Stimulated activated CD4-positive, alpha-beta T cell treated with anti-CD3 and anti-CD28 coated beads, Interleukin-15, amount 100 ng/mL, for 48 hours (primary cell): ENCODE measurements at places on chromosomes 3 and 15.

GRCh38 chr3:17753632-17753992 lies 11.2 kb upstream of the TBC1D5 start:
- DNase-seq = no peak

- no peak for DNase-seq
Measured at GRCh38 chr3:153783741-153784480, 337.3 kb upstream of the ARHGEF26 start.

- no peak for DNase-seq
Measured at GRCh38 chr3:138902171-138902570, 44.8 kb downstream of the FOXL2 start.

DNA sequence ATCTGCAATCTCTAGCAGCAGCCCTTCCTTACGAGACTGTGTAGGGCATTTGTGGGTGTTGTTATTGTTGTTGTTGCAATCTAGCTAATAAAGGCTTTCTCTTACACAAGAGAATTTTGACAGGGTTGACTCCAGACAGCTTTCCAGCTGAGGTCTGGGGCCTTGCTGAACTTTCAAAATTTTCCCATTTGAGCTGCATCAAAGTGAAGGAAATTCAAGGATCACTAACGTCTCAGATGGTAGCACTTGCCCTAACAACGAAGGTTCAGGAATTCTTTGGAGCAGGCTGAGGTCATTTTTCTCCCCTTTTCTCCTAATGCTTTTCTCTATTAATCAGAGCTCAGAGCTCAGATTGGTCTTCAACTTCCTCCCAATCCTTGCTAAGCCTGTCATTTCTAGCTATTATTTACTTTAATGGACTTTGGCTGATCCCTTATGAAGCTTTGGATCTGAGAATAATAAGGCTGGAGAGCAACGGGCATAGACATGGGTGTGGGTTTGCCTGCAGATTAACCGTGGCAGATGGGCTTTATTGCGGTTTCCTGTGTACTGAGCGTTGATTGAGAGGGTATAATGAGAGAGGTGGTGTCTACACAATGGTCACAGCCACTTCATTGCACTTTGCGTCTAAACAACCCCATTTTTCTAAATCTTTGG lies 614.0 kb upstream of the AGTR1 start:
- no peak for DNase-seq

- DNase-seq = no peak
Measured at GRCh38 chr3:160719710-160720109, 36.3 kb upstream of the PPM1L start.

DNA sequence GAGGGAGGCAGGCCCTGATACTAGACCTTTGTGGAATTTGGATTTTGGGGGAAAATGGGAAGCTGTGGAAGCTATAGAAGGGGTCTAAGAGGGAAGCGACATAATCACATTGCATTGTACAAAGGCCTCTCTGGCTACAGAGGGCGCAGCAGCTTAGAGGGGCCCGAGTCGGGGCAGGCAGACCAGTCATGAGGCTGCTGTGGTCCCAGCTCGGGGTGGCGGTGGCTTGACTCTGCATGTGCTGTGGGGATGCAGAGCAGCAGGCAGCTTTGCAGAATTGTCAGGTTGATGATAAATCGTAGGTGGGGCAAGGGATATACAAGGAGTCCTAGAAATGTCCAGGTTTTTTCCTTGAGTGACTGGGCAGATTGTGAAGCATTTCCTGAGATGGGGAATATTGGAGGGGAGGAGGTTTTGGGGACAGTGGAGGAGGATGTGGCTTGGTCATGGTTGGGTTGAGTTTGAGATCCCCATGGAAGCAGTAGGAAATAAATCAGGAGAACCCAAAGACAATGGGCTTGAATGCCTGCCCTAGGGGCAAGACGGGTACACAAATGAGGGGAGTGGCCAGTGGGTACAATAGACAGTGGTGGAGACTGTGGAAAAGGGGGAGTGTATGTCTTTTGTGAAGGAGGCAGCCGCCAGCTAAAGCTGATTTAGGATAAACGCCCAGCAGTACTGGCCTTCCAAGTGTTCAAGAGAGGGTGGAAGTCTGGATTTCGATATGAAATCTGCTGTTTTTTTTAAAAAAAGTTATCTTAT lies 94.1 kb downstream of the HMG20A start:
- no peak for DNase-seq

GRCh38 chr3:50644561-50644960 lies 27.6 kb downstream of the MAPKAPK3 start:
- DNase-seq = no peak

DNA sequence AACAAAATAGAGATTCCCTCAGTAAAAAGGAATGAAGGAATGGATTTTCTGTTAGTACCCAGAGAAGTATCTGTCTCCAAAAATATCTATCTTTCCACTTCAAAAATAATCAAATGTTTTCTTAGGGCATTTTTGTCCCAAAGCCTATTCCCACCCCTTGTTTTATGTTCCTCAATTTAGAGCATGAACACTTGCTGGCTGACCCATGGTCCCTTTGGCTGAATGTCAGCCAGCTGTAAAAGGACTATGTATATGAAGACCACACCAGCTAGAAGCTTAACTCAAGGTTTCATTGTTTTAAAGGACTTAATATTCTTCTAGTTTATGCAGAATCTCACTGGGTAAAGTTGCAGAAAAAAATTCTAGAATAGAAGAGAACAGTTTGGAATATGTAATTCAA lies 931.2 kb downstream of the MCTP2 start:
- no peak for DNase-seq

GRCh38 chr3:52555056-52555455 lies 18.7 kb downstream of the UQCC5 start:
- no peak for DNase-seq

GRCh38 chr15:90762109-90762508 lies 45.0 kb downstream of the BLM start:
- no peak for DNase-seq

DNA sequence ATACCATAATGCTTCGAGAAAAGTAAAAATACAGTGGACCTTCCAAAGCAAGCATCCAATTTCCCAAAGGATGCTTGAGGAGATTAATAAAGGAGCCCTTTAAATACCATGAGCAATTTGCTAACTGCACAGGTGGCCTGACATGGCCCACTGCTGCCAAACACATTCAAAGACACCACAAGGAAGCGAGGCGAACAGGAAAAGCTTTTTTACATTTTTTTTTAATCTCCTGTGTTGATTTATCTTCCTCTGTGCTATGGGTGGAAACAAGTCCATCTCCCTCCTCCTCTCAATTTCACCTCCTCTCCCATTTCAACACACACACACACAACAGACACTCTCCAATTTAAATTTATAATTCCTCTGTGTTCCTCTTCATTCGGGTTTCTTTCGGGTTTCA lies 243.4 kb downstream of the IGSF11 start:
- DNase-seq = no peak

DNA sequence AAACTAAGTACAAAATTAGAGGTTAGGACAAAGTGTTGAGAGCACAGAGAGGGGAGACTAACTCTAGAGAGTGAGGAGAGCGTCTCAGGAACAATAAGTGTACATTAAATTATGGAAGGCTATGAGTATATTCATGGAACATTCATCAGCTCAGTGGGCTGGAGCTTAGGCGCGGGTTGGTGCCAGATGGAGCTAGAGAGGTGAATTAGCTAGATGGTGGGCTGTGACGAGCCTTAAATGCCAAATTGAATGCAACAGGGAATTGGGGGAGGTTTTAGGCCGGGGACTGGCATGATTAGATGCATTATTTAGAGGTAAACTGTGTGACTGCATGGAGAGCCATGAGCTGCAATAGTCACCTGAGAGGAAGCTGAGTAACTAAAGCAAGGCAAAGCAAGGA lies 97.1 kb downstream of the TMEM108 start:
- DNase-seq = no peak

GRCh38 chr3:116230431-116231020 lies 214.8 kb downstream of the LSAMP start:
- DNase-seq = no peak

GRCh38 chr15:77024273-77025082 lies 29.6 kb downstream of the PSTPIP1 start:
- no peak for DNase-seq

DNA sequence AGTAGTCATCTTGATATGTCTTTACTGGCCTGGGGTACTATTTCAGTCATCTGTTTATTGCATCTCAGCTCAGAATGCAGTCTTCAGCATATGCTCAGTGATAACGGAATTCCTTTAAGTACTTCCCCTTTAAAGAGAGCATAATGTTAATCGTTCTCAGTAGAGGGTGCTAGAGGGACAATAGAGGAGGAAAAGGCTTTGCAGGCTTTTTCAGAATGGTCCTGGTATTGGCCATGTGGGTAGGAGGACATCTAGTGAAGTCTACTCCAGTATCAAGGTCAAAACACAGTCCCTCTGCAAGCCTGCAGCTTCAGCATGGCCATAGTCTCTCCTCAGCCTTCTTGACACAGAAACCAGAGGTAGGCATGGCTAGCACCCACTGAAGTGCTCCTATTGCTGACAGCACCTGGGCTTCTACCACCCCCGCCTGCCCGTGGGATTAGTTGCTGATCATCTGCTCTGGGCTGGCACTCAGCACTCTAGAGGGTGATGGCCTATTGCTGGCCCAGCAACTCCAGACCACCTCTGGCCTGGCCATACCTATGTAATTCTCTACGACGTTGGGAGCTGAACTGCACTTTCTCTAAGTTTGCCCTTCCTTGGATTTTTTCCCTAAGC lies 65.4 kb downstream of the KCNH8 start:
- DNase-seq = no peak

DNA sequence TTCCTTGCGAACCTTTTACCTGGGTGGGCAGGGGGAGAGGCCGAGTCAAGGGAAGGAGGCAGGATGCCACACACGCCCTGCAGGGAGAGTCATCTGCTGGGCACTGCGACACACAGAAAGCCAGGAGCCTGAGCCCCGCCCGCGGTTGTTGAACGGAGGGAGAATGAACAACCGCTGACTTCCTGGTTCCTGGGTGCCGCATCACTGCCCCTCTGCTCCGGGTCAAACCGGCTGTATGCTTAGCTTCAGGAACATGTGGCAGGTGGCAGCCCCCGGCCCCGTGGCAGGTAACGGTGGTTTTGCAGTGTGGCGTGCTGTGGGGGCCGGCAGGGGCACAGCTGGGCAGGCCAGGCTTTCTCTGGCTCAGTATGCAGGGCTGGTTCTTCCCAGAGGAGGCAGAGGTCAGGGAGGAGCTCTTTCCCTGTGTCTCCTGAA lies 33.4 kb downstream of the APBA2 start:
- peak; percentile 30 for DNase-seq

DNA sequence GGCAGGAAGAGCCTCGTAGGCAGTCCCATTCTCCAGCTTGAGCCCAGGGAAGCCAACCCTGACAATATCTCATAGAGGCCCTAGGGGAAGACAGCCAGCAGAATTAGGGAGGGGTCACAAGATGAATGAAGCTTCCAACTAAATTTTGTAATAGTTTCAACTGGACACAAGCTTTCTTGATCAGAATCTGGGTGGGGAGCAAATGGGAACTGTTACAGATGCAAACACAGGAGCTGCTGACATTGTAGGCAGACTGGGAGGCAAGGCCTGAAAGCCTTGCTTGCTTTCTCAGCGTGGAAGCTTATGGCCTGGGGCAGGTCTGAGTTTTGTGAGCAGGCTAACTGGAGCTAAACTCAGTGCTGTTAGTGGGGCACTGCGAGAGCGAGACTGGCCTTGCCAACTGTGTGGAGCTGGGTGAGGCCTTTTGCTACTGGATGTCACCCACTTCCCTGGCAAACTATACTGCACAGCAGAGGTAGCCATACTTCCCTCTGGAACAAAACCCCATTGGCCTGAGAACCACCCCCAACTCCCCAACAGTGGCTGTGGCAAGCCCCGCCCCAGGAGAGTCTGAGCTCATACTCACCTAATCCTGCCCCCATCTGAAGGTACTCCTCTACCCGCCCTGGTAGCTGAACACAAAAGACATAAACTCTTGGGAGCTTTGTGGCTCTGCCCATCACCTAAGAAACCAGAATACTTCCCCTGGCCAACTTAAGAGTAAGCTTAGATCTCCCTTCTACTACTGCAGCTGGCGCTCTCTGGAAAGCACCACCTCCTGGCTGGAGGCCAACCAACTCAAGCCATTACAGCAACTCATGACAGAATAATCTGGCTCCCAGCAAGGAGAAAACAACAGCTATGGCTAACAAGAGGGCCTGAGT lies 42.9 kb downstream of the CFAP20DC start:
- no peak for DNase-seq

DNA sequence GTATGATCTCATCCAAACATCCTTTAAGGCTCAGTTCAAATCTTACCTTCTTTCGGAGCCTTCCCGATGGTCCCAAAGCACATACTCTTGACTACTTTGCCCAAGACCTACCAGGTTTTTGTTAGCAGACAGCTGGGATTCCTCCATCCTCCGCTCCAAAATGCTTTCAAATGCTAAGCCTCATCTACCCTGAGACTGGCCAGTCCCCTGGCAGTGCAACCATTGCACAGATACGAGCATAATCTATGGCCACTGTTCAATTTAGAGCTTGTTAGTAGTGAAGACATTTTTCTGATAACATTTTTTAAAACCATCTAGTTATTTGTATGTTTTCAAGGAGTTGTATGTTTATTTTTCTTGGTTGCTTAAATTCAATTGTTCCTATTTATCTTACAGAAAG lies 264.4 kb upstream of the NR2F2 start:
- DNase-seq = no peak

- no peak for DNase-seq
Measured at GRCh38 chr3:129128357-129129155, 7.0 kb upstream of the RAB43 start.

DNA sequence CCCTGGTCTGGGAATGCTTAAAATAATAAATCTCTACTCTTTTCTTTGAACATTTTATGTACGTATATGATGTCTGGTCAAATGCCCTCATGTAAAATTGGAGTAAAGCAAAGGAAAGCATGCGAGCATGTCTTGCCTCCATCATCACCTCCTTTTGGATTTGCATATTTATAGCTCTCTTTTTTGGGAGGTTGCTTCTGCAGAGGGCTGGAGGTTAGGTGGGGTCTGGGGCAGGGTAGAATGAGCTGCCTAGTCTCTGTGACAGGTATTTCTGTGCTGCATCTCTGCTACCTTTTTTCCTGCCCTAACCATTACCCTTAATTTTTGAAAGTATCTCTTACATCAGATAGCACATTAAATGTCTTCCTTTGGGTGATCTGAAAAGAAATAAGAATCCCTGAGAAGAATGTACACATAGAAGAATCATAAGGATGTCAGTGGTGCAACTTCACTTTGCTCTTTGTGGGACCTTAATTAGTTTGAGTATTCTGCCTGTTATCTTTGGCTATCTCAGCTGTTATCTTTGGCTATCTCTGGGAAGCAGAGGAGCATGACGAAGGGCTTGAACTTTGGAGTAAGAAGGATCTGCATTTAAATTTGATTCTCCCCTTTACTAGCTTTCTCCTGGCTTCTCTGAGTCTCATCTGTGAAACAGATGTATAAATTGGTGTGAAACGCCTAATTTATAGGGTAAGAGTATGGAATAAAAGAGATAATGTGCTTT lies 40.2 kb downstream of the PPM1L start:
- DNase-seq = no peak

DNA sequence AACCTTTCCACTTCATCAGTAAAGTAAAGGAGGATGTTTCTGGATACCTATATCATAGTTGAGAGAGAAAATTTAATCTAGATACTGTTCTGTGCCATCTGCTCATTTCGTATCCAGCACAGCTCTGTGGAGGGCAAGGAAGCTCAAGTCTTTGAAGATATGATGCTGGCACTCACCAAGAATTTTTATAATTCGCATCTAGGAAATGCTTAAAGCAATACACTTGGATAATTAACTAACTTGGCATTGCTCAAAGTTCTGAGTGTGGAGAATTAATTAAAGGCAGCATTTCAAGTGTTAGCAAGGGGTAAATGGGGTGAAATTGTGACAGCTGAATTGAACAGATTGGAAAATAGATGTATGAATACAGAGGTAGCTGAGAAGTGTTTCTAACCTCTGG lies 213.2 kb downstream of the KCNMB2 start:
- DNase-seq = no peak

- no peak for DNase-seq
Measured at GRCh38 chr3:172077197-172077757, 37.9 kb downstream of the FNDC3B start.
